ENCODE measurements at places on chromosomes 3 and 15.

DNA sequence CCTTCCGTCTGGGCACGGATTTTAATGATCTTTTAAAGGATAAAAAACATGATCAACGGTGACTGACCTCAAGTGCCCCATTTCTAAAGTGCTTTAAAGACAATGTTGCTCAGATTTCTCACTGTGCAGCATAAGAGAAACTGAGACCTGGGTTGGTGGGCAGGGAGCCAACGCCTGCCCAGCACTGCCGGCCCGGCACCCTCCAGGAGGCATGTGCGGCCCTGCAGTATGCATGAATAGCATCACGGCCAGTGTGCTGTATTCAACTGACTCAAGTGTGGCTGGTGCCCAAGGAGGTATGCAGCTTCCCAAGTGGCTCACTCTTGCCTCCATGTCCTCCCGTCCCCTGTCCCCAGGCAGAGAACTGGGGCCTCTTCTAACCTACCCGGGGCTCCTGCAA is 30.3 kb downstream of the SEC61A1 start:
- DNase-seq, result no peak

- no peak for DNase-seq
Measured at GRCh38 chr3:64049832-64050231, 26.5 kb upstream of the PSMD6 start.

- no peak for DNase-seq
Measured at GRCh38 chr3:71238355-71238757, 345.2 kb downstream of the FOXP1 start.

DNA sequence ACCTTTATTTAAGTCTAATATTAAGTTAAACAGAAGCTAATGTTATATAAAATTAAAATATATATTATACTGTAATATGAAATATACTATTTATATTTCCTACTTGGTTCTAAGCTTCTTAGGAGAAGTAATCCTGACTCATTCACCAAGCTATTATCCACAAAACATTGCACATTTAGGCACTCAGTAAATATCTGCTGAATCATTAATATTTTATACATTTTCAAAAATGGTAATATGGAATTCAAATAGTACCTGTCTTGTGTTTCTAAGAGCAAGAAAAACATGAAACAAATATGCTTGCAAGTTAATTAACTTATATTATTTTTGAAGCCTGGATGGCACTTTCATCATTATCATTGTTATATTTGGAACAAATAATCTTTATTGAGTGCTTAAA is 153.0 kb upstream of the CNTN4 start:
- no peak for DNase-seq

DNA sequence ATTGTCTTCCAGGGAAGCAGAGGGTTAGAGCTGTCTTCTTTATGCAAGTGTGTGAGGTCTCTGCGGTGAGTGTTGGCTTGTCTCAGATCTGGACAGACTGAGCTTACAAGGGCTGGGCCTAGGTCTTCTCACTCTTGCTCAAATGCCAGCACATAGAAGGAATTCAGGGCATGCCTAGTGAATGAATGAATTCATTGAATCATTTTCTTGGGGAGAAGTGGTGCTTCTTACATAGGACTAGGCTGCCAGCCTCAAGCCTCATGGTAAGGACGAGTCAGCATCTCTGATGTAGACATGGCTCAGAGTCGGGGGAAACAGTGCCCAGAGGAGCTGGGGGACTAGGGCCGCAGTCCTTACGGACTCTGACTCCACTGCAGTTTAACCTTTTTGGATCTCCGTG is 17.2 kb downstream of the MKRN2 start:
- no peak for DNase-seq

- no peak for DNase-seq
Measured at GRCh38 chr3:46281551-46281950, 39.3 kb downstream of the CCR3 start.

DNA sequence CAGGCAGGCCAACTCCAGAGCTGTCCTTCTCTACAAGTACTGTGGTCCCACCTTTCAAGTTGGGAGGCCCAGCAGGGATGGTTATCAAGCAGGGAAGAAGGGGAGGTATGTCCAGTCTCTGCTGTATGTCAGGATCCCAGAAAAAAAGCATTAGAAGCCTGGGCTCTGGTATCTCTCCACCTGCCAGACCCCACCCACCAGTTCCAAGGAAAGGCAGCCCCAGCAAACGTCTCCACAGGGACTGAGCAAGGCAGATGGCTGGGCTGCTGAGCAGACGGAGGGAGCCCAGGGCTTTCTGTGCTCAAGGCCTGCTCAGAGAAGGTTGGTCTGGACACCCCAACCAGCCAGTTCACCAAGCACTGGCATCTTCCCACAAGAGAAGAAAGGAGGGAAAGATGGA is 287.8 kb downstream of the XXYLT1 start:
- DNase-seq, result no peak

GRCh38 chr3:26915208-26915607 is 292.6 kb downstream of the LRRC3B start:
- no peak for DNase-seq

DNA sequence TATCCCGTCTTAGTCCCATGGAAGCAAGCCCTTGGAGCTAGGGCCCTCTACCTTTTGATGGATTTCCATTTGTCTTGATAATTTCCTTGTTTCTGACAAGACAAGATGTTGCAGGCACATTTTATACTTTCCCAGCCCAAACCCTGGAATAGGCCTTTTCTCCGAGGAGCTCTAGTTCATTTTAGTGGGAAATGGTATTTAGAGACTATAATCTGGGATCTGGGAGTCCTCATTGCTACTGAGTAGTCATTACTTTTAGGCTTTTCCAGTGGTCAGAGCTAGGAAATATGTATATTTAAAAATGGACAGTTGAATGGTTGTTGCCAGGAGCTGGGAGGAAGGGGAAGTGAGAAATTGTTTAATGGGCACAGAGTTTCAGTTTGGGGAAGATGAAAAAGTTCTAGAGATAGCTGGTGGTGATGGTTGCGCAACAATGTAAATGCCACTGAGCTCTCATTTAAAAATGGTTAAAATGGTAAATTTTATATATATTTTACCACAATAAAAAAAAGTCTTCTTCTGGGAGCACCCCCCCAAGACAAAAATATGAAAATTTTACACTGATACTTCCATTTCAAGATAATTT is 31.6 kb downstream of the MLH1 start:
- no peak for DNase-seq

- no peak for DNase-seq
Measured at GRCh38 chr15:28091313-28091712, 7.8 kb downstream of the OCA2 start.

DNA sequence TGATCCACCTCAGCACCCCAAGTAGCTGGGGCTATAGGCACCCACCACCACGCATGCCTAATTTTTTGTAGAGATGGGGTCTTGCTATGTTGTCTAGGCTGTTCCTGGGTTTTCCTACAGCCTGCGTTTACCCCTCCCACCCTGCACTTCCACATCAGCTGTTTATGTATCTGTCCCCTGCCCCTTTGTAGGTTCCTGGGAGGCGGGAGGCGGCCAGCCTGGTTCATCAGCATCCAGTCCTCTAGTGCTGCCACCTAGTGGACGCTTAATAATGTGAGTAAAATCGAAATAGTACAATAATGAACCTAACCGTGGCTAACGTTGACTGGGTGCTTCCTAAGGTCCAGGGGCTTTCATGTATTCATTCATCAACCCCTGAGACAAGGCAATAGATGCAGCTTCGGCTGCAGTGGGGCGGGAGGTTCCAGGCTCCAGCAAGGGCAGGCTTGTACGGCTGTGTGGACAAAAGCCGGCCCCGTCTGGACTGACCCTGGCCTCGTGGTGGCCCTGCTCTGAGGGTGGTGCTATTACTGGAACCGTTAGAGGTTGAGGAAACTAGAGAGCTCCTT is 1.2 kb upstream of the LCTL start:
- no peak for DNase-seq

DNA sequence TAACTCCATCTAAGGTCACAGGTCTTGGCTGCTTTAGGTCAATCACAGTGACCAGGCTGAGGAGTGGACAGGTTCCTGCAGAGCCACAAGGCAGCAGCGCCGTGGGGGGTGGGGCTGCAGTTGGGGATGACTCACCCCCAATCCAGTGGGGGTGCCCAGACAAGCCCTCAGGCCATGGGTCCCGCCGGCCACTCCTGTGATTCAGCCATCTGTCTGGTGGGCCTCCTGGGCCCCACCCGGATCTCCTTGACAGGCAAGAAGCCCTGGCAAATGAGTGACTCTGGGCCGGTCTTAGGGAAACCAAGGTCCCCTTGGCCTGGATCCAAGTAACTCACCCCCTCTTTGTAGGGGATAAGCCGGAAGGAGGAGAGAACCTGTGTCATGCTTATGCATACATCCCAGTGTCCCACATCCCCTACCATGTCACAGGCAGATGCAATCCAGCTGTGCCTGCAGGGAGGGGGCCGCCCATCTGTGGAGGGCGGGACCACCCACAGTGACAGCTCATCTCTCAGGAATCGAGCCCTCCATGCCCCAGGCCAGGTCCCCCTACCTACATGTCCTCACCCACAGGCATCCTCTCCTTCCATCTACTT is 495 bp upstream of the COL7A1 start:
- DNase-seq, result no peak

DNA sequence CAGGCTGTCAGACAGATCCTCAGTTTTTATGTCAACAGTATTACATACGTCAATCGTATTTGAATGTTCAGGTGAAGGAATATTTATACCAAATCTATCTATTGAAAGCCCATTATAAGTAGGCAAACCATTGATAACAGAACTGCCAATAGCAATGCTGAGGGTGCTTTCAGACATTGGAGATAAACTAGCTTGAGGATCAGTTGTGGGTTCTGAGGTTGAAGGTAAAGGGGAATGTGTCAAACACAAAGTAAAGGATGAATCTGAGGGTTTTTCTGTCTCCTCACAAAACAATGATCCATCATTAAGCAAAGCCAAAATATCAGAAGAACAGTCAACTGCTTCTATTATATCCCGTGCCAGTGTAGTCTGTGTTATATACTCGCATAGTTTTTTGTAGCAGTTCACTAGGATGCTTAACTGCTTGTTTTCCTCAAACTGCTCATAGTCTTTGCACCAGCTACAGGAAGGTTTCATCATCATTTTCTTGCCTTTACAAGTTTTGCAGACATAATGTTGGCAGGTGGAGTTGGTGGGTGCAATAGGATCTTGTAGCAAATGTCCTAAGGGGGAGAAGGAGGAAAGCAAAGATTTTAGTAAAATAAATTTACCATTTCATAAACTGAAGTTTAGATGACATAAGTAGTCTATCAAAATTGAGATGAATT is 43.8 kb downstream of the MSL2 start:
- DNase-seq, result no peak

DNA sequence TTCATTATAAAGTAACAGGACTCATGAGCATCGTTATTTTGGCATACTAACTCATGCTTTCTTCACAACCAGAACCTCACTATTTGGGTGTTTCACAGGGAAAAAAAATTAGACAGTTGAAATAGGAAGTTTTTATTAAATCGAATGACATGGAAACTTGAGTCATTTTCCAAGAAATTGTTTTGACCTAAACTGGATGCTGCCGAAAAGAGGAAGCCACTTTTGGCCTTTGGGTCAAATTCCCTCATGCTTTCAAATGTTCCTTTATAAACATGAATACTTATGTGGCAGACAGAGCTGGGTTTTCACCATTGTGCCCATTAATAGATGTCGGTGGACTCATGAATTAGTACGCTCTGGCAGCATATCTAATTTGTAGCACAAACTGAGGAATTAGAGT is 224.9 kb downstream of the MCTP2 start:
- DNase-seq, result no peak

DNA sequence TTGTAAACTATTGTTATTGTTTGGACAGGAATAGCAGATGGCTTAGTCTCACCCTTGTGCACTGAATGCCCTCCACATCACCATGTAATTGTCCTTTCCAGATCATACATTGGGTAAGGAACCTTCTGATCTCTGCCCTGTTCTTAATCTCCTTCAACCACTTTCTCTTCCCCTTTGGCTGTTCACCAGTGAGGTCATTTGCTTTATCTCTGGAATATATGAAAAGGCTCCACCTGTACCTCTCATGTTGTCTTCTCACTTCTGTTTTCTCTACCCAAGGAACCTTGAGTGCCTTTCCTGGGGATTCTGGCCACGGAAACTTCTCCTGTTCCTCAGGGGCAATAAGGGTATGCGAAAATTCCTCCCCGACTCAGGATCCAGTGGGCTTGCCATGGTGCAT is 28.5 kb downstream of the MCTP2 start:
- DNase-seq, result no peak

GRCh38 chr3:52310861-52311575 is 5.1 kb upstream of the DNAH1 start:
- DNase-seq, result no peak

DNA sequence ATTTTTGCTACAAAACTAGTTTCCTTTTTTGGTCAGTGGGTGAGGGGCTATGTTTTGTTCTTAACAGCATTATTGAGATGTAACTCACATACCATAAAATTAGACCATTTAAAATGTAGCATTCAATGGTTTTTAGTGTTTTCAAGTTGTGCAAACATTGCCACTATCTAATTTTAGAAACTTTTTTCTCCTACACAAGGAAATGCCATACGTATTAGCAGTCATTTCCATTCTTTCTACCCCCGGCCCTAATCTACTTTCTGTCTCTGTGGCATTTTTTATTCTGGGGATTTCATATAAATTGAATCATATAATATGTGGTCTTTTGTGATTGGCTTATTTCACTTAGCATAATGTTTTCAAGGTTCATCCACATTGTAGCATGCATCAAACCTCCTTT is 55.0 kb upstream of the TIPARP start:
- DNase-seq, result no peak

DNA sequence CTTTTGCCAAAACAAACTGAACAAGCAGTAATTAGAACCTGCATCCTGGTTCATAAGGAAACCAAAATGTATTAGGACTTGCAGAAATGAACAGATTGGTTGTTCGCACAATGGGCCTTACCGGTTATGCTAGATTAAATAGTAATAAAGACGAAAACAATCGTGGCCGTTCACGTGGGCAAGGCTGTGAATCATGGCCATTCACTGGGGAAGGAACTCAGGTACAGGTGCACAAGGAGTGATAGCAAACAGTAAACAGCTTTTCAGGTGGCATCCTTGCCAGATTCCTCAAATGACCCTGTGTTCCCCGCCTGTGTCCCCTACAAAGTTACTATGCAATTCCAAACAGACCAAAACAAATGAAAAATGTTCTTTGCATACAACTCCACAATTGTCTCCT is 8.2 kb downstream of the LRIG1 start:
- DNase-seq, result no peak

DNA sequence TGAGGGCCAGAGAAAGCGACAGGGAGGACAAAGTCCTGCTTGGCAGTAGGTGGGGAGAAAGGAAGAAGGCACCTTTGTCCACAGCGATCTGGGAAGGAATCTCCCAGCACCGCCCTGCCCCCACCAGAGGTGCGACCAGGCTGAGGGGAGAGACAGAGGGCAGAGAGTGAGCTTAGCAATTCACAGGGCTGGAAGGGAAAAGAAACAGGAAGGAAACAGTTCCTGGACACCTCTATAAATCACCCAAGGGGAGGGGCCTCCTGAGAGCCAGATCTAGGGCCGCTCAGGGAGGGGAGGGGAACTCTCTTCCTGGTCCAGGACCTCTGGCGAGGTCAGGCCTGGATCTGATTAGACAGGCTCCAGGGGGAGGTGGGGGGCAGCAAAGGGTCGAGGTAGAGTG is 35.4 kb downstream of the RNU5B-1 start:
- no peak for DNase-seq

GRCh38 chr3:119647843-119648575 is 12.4 kb downstream of the POPDC2 start:
- DNase-seq, result no peak

Data from activated CD4-positive, CD25-positive, alpha-beta regulatory T cell (primary cell).